Cardiac ventricle fibroblast (primary cell): ENCODE measurements at places on chromosomes 2 and 18. TPM values are rescaled to one million over a fixed set of nuclear protein-coding genes. Genes with fewer than 3 reads are reported as not detected.

Gene NOSTRIN
- 0.24 TPM in 1 of 2 replicates, not detected in the other for total RNA-seq

Gene CAPN14
- total RNA-seq: not detected in 2 replicates

Gene PTRHD1
- 26.8 and 48.0 TPM in 2 replicates for total RNA-seq

Gene SCN7A
- total RNA-seq: 0.06 TPM in 1 of 2 replicates, not detected in the other

Gene PSMG2
- 67.7 and 83.8 TPM in 2 replicates for total RNA-seq

Gene SIX3
- total RNA-seq: not detected in 2 replicates

Gene MSTN
- total RNA-seq: 0.20 TPM in 1 of 2 replicates, not detected in the other

Gene CCL20
- 0.31 and 1.3 TPM in 2 replicates for total RNA-seq

Gene VWC2L
- total RNA-seq: 0.10 TPM in 1 of 2 replicates, not detected in the other

Gene SATB2
- total RNA-seq: 1.4 and 1.8 TPM in 2 replicates

Gene DSC3
- total RNA-seq: under 0.01 and 0.05 TPM in 2 replicates

Gene CLIP4
- 26.4 and 36.7 TPM in 2 replicates for total RNA-seq

Gene C1QL2
- total RNA-seq: not detected in 2 replicates

Gene LYPD6
- total RNA-seq: not detected in 2 replicates

Gene IL1R1
- 499 and 506 TPM in 2 replicates for total RNA-seq

Gene PARD6G
- total RNA-seq: 1.4 and 1.8 TPM in 2 replicates
